AG09309 (cell line): ENCODE measurements at places on chromosomes 12 and 14.

- no peak for DNase-seq
These were observed 824 bp downstream of the DDX55 start for GRCh38 chr12:123602651-123603195.

- no peak for DNase-seq
These were observed 170.0 kb downstream of the PLCZ1 start for GRCh38 chr12:18567787-18568186.

DNA sequence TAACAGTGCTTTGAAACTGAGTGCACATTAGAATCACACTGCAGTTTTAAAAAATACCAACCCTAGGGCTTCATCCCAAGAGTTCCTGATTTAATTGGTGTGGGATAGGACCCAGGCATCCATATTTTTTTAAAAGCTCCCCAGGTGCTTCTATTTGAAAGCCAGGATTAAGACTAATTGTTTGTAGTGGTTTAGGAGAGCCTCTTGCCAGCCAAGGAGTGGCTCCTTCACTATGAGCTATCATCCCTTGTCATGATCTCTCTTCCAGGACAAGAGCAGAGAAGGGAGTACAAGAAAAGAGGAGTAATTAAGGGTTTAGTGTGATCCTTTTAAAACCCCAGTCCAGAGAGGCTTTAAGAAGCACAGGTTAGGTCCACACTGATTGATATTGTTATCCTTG lies 178.0 kb downstream of the CAND1 start:
- DNase-seq = no peak

DNA sequence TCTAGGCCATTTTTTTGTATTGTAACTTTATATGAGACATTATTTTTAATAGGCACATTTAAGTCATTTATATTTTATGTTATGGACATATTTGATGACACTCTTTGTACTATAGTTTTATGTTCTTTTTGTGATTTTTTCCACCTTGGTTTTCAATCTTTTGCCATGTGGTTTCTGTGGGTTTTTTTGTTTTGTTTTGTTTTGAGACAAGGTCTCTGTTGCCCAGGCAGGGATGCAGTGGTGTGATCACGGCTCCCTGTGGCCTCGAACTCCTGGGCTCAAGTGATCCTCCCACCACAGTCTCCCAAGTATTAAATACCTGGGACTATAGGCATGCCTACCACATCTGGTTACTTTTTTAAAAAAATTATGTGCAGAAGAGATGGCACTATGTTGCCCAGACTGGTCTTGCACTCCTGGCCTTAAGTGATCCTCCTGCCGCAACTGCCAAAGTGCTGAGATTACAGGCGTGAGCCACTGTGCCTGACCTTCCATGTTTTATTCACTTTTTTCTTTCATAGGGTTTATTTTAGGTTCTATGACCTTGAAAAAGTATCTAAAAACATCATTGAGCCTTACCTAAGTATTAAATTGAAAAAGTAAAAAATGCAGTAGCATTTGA lies 16.3 kb downstream of the MSRB3 start:
- no peak for DNase-seq

DNA sequence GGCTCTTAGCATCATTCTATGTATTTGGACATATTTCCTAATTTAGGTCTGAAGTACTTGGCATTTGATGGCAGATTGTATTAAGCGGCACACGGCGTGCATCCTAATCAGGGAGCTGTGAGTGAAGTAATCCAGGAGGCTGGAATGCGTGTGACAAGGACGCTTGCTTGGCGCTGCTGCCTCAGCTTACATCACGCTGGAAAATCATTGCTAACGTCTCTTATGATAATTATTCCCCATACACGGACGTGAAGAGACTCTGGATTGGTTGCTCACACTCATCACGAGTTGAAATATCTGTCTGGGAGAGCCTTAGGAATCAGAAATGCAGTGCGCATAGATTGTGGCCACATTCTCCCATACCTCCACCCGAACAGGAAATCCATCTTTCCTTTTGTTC lies 85.3 kb downstream of the FBXW8 start:
- no peak for DNase-seq

DNA sequence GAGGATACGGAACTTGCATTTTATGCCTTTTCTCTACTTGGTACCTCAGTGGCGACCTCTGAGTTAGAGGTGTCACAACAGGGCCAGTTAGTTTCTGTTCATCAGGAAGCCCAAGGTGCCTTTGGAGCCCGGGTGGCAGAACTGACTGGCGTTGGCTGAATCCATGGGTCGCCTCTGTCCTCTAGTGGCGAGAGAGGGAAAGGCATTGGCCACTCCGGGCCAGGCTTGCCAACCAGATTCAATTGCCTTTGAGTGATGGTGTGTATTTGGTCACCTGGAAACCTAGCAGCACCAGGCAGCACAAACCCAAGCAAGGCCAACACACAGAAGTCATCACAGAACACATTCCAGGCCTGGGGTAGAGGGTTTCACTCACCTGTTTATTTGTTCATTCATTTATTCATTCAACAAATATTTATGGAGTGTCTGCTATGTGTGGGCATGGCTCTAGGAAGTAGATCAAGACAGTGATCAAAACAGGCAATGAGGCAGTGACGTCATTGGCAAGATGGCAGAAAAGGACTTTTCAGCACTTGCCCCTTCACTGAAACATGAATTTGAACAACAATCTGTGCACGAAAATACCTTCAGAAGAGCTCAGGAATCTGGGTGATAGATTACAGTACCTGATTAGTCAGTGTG lies 40.5 kb upstream of the KCNA5 start:
- no peak for DNase-seq

GRCh38 chr12:46516238-46516932 lies 143.8 kb upstream of the SLC38A2 start:
- no peak for DNase-seq

GRCh38 chr12:50647479-50647878 lies 116.4 kb upstream of the ATF1 start:
- no peak for DNase-seq

DNA sequence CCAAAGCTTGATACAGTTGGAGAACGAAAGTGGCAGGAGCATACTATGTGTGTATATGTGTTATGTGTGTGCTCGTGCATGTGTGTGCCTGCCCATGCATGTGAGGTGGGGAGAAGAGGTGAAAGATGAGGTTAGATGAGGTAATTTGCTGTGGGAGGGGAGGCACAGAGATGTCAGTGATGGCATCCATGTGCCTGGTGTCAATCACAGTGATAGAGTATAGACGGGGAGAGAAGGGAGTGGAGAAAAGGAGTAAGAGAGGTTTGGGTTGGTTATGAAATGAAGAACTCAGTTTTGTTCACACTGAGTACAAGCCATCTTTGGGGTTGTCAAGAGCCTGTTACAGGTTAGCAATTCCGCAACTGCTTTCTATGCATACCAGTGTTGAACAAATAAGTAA lies 14.6 kb upstream of the NYNRIN start:
- no peak for DNase-seq

DNA sequence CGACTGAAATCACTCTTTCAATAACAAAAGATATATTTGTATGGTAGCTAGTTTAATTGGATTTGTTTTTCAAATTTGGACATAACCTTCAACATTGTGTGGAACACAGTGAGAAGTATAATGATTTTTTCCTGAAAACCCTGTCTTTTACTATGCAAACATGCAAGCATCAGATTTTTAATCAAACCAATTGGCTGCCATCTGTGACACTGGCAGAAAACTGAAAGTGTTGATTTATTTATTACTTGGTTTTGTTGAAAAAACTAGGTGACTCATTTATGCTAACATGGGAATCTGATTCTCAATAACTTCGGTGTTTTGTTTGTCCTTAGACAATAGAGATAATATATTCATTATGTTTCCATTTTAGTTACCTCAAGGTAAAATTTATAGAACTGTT lies 82.0 kb downstream of the NTS start:
- no peak for DNase-seq

DNA sequence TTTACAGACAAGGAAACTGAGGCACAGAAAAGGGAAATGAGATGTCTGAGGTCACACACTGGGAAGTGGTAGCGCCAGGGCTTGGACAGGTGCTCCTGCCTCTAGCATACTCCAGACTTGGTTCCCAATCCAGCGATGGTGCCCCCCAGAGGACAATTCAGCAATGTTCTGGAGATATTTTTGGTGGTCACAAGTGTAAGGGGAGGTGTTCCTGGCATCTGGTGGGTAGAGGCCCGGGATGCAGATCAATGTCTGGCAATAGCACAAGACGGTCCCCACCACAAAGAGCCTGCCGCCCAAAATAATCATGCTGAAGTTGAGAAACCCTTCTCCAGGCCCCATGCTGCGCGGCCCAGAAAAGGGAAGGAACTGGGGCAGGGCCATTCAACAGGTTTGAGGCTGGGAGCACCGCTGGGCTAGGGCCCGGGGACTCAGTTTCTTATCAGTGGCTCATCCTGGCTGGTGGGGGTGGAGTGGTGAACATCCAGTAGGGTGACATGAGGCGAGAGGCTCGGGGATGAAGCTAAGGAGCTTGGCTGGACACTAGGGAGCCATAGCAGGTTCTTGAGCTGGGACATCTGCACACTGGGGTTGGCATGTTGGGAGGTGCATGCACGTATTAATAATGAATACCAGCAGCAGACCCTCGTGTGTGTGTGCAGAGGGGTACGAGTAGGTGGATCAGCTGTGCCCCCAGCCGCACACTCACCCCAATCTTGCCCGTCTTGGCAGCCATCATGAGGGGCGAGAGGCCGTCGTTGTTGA lies 35.1 kb downstream of the TRPV4 start:
- no peak for DNase-seq

DNA sequence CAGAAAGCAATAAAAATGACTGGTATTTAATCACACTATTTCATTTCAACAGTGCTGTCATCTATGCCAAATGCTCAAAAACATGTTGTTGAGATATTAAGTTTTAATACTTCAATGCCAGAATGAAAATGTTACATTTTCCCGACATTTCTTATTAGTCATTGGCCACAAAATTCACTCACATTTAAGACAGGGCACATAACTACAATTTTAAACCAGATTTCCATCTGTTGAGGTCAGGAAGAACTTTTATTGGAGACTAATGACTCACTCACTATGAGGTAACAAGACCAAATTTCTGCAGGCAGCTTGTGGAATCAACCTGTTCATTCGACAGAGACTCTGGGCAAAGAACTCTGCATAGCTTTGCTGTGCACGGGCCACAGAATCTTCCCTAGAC lies 36.8 kb downstream of the PPTC7 start:
- DNase-seq = peak; percentile 88

DNA sequence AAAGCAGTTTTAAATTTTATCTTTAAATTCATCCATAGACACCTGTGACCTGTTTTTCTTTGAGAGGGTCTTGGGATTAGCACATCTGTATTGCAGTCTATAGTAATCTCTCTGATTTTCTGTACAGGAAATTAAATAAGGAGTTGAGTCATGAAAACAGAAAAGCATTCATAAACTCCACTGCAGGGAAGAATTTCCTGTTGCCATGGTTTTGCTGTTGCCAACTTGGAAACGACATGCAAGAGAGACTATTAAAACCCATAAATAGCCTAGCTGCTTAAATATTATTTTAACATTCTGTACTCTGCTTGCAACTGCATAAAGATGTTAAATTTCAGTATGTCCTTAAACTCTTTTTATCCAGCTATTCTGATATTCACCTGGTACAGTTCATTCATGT lies 281.0 kb upstream of the RGS6 start:
- DNase-seq = peak; percentile 91

DNA sequence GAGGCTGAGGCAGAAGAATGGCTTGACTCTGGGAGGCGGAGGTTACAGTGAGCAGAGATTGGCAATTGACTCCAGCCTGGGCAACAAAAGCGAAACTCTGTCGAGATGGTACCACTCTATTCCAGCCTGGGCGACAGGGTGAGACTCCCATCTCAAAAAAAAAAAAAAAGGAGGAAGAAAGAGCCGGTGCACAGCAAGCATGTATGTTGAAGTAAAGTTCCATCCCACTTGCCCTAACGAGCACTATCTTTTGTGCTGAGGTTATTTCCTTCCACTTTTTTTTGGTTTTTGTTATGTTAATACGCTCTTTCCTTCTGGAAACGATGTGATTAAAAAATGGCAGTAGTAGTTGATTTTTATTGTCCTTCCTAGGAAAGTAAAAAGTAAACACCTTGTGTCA lies 19.5 kb upstream of the GOLGA5 start:
- DNase-seq = no peak

DNA sequence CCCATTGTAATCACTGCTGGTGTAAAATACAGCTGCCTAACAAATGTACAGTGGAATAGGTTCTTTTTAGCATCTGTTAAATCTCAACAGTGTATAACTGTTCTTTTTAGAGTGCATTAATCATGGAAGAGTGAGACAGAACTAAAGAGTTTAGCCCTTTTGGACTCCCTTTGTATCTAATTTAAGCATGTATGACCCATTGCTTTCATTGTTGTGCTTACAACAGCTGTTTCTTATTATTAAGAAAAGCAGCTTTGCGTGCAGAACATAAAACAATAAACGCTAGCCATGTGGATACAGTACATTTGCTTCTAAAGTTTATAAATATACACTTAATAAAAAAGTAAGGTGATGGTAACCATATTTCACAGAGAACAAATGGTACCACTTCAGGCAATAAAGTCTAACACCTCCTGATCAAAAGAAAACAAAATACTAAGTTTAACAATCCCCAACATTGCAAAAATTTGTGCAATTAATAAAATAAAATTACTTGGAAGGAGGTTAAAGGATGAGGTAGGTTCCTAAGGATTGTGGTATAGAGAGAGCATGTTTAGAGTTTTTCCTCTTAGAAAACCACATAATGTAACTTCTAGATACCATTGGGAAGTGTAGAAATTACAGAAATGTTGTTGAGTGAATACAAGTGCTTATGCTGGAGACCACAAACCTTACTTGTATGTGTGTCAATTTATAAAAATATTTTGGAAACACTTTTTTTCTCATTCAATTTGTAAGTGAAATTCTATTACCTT lies 448.7 kb downstream of the SLC6A15 start:
- DNase-seq = peak; percentile 68

- no peak for DNase-seq
These were observed 253.7 kb downstream of the SNAPC1 start for GRCh38 chr14:62015945-62016344.

DNA sequence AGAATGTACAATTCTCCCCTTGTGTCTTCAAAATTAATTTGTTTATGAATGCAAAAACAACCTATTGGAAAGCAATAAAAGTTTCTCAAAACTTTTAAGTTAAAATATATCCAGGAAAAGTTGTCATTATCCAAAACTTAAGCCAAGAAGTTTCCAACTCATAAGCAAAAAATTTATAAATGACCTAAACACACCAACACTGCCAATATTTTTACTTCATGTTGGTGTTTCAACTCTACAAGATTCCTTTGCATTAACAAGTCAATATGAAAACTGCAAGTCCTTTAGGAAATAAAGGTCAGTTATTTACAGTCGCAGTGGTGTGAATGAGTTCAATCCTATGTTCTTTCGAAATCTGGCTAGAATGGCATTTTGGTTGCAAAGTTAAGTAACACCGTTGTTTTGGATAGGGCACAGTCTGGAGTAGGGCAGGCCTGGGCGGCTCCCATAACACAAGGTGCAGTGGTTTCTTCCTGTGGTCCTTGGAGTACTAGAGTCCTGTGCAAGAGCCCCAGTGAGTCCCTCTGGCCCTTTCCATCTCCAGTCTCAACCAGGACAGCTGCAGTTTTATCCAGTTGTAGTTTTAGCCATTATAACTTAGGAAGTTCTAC lies 151.4 kb downstream of the MED13L start:
- no peak for DNase-seq
